Epithelial cell of esophagus (primary cell): ENCODE measurements at places on chromosomes 11 and 22.

DNA sequence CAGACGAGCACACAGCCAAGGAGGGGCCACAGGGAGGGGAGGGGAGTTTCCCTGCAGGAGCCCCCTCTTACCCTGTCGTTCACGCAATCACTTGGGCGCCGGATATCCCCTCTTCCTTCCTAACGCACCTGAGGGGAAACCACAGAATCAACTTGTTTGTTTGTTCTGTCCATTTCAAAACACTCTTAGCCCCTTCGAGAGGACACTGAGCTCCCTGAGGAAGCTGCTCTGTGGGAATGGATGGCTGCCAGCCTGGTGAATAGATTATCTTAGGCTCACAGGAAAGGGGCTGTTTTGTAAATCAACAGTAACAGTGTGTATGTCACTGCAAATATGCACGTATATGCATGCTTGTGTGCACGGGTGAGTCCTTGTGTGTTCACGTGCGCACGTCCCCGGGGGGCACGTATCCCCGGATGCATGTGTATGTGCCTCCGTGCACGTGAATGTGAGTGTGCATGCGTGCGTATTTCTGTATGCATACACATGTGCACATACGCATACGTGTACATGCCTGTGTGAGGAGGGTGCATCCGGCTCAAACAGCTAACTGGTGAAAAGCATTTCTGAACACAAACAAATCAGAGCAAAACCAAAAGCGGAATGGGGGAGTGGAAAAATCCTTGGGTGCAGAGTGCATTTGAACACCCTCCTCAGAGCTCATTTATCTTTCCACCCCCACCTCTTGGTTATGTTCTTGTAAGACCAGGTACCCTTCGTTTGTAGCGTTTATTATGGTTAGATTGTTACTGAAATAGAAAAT is 7.2 kb downstream of the ARSA start:
- no peak for DNase-seq

DNA sequence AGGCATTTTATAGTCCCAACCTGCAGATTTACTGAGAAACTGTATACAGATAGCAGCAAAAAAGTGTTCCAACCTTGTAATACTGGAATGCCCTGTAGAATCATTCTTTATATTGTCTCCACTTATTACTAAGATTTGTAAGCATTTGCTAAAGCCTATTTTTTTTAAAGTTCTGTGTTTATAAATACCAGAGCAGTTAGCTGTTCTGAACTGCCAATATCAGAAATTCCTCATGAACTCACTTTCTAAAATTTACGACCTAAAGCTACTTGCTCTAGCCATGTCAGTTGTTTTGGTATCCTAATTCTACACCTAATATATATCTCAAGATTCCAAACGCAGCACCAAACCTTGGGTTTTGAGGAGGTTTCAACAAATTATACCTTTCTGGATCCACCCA is 103.2 kb downstream of the C11orf65 start:
- DNase-seq: no peak

DNA sequence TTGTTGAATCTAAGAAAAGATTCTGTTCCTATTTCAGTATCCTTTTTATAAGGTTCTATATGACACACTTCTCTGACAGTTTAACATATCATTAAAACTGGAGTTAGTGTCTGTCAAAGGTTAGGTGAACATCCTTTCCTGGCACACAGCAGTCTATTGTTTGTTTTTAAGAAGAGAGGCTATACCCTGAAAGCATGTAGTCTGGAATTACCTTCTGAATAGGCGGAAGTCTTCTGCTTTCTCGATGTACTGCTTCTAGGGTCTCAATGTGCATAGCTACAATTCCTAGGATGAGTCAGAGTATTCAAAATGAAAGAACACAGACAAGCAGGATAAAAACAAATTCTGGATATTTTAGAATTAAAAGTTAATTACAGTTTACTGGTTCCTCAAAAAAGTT is 188.6 kb downstream of the SWAP70 start:
- DNase-seq: no peak

DNA sequence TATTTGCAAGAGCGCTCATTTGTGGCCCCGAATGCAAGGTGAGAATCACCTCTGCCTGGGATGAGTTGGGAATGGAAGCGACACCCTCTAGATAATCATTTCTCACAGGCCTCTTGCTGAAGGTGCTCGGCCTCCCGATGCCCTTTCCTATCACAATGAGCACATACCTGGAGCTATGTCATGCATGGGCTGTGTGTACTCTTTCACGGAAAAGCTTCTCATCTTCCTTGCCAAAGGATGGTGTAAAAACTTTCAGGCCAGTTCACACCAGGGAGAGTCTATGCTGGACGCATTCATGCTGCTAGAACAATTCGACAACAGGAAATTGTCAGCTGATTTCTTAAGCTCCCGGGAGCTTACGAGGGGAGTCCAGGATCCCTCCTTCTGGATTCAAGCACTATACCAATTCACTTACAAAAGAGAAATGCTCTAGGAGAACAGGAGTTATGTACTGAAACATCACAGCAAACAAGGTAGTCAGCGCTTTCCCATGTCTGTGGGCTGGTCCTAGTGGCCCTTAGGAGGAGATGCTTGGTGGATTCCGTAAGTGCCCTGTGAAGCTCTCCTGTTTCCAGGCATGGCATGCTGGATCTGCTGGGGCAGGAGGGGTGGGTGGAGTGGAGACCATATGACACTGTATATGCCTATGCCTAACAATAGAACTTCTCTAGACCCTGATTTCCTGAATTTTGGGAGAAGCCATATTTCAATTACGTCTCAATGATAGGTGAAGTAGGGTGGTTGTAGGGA is 53.1 kb upstream of the B3GAT1 start:
- no peak for DNase-seq

DNA sequence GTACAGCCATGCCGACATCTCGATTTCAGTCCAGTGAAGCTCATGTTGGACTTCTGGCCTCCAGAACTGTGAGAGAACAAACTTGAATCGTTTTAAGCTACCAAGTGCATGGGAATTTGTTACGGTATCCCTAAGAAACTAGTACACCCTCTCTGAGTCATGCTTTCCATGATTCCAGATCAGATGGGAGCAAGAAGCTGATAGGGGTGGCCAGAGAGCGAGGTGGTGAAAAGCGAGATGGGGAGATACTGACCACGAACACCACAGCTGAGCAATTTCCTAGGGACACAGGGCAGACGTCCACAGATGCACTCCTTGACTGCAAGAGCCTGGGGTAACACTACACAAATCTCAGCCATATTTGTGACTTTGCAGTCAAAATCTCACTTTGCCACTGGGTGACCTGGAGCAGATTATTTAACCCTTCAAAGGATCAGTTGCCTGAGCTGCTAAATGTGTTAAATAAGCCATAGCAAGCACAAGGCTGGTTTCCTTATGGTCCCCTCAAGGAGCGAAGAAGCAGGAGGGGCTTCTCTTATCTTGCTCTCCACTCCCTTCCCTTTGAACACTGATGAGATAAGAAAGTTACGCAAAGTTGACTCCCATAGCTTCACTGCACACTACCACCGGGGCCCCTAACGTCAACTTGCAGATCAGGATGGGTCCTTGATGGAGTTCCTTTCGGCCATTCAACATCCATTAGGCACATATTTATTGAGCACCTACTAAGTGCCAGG is 22.6 kb upstream of the RCN1 start:
- no peak for DNase-seq

GRCh38 chr11:30487200-30487898 is 98.8 kb downstream of the MPPED2 start:
- peak; percentile 45 for DNase-seq

GRCh38 chr11:74612877-74613276 is 20.5 kb downstream of the POLD3 start:
- no peak for DNase-seq

DNA sequence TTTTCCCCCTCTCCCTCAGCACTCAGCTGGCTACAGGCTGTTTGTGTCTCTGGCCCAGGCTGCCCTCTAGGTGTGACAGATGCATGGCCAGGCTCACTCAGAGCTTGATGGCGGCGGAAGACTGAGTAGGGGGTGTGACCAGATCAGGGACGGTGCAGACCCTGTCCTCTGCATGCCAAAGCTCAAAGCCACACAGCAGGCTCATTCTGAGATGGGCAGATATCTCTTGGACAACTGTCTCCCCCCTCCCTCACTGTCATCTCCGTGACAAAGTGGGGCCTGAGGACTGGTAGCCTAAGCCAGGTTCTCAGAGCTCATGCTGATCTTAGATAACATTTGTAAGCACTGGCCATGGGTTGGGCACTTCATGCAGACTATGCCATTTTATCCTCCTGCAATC is 231.3 kb downstream of the DSCAML1 start:
- DNase-seq: no peak

GRCh38 chr11:70244698-70245097 is 25.8 kb upstream of the PPFIA1 start:
- no peak for DNase-seq

DNA sequence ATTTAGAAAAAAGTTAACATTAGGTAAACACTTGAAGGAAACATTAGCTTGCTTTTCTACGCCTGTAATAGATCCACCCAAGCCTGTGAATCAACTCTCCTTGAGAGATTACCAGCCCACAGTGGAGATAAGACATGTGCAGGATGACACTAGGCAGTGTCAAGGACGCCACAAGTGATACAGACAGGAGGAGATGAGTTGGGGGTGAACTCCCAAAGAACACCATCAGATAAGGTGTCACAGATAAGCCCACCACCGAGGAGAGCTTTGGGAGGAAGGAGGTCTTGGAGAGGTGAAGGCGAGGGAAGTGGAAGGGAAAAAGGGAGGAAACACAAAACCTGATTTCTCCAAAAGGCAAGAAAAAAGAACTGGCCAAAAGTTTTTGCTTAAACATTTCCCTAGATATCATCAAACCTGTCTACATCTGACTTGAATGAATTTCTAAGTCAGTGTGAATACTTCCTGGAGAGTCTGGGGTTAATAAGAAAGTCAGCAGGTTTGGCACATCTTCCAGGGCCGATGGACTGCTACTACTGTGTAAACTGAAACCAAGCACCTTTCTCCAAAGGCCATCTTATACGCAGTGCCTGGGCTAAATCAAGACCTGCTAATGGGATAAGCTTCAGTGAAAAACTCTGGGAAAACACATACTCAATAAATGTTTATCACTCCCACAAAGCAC is 15.5 kb downstream of the CLTCL1 start:
- DNase-seq: no peak

- peak; percentile 47 for DNase-seq
Observed at GRCh38 chr11:45922425-45923082, at the start of gene LARGE2. LARGE2 (plus strand) TSS chr11:45922656; CDS start chr11:45922883, 227 bp downstream.

- peak; percentile 74 for DNase-seq
Observed at GRCh38 chr11:58575377-58576020, at the start of gene LPXN. LPXN (minus strand) TSS chr11:58575856; CDS start chr11:58575772, 84 bp downstream.

DNA sequence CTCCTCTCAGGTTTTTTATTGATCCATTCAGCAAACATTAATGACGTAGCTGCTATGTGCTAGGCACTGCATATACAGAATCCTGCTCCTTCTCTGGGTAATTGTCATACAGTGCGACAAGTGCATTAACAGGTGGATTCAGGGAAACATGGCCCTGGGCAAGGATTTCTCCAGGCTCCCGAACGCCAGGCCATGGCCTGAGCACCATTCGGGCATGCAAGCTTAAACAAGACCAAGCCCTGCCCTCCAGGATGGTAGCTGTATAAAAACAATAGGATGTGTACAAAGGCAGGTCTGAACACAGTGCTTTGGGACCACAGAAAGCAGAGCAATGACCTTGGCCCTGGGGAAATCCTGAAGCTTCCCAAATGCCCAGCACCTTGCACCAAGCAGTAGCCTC is 9.1 kb upstream of the SYT7 start:
- peak; percentile 54 for DNase-seq

DNA sequence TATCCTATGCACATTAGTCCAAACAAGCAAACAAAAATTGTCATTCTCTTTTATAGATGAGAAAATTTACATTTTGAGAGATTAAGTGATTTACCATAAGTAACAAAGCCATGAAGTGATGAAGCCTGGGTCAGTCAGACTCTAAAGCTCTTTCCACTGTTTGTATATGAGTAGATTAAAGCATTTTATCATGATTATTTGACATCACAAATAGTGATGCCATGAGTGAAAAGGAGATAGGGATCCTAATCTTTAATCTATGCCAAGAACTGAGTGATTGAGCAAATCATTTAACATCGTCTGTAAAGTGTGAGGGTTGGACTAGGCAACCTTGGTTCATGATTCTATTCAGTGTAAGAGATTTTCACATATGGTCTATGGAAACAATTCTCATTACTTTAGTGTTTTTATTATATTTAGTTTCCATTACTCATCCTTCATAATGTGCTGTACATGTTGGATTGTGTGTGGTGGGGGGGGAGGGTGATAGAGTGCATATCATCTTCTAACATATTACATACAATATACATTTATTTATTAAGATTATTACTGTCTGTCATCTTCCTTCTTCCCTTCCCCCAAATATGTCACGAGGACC is 50.7 kb downstream of the ARHGEF12 start:
- no peak for DNase-seq

DNA sequence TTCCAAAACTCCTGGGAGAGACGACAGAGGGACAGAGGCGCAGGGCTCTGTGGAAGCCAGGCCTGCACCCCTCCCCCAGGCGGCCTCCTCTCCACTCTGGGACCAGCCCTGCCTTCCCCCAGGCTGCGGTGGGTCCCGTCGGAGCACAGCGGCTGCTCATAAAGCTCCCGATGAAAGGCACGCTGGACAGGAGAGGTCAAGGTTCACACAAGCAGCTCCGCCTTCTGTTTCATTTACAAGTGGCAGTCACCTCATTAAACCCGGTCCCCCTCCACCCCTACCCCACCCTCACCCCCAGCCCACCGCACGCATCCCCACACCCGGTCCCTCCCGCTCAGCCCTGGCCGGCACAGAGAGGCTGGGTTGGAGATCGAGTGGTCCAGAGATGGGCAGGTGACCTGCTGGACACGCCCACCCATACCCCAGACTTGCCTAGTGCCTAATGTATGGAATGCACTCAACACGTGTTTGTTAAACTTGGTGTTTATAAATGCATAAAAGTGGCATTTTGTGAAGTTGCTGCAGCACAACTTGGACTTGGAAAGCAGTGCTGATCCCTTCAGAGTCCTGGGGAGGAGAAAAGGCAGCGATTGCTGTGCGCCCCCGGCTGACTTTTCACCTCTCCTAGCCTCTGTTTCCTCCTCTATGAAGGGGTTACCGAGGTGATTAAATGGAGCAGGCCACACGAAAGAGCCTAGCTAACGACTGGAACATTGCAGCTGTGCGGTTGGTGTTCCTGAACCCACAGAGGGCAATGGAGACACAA is 26.0 kb downstream of the RPUSD4 start:
- DNase-seq: no peak

DNA sequence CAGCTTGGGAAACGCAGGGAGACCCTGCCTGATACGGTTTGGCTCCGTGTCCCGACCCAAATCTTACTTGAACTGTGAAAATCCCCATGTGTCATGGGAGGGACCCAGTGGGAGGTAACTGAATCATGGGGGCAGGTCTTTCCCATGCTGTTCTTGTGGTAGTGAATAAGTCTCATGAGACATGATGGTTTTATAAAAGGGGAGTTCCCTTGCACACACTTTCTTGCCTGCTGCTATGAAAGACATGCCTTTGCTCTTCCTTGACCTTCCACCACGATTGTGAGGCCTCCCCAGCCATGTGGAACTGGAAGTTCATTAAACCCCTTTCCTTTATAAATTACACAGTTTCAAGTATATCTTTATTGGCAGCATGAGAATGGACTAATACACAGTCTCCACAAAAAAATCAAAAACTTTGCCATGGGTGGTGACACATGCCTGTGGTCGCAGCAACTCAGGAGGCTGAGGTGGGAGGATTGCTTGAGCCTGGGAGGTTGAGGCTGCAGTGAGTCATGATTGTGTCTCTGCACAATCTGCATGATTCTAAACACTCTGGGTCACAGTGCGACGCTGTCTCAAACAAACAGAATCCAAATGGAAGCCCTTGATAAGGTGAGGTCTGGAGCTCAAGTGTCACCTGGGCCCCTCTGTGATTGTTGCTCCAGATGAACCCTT is 34.9 kb downstream of the SYN3 start:
- no peak for DNase-seq

- DNase-seq: no peak
Observed at GRCh38 chr11:102081313-102081712, 28.9 kb upstream of the YAP1 start.
